ENCODE measurements at places on chromosomes 3 and 15.
A peak's percentile ranks its signal among the peaks of the same experiment; 100 is the strongest.

GRCh38 chr3:20141316-20141715 lies 44.7 kb downstream of the SGO1 start:
- DNase-seq, result no peak

DNA sequence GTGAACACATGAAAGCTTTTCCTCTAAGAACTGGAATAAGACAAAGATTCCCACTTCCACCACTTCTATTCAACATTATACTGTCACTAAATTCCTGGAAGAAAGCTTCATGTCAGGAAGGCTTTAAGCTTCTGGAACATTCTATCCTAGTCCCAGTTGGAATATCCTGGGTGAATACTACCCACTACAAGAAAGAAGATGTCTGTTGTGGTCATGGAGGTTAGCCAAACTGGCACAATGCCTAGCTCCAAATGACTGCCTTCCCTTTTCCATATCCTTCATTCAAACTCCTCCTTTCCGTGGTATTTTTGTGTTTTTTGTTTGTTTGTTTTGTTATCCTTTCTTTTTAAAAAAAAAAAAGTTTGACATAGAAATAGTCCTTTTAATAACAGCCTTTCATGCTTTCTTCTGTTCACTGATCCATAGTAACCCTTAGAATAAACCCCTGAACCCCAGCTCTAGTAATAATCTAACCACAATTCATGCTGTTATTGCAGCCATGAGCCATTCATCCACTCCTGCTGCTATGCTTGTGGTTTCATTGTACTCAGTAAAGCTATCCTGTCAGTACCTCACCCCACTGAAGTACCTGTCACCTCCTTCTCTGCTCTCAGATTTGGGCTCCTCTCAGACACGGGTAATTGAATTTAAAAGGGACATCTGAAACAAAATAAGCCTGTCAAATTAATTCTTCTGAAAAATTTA lies 447.5 kb downstream of the IGSF11 start:
- no peak for DNase-seq

DNA sequence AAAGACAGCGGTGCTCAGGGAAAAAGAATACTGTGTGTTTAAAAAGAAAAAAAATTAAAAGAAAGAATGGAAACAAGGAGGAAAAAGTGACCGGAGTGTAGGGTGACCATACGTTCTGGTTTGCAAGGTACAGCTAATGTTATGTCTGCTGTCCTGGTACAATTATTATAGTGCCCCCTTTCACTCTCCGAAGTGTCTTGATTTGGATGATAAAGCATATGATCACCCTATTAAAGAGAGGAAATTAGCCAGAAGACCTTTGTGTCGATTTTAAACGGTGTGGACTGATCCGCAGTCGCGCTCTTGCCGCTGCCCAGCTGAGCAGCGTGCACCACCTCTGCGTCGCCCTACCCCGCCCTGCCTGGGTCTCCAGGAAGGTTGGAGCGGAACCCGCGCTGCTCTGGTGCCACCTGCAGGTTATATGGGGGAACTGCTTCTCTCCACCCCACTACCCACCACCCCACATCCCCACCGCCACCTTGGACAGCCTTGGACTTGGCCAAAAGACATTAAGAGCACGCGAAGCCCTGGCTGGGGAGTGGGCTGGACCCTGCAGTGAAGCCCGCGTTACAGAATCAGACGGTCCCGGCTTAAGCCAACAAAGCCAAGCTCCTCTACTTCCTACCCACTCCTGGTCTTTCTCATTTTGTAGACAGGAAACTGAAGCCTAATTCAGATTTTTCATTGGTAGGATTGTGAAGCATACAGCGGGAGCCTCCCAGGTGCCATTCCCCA lies 41.2 kb upstream of the UBE2Q2 start:
- DNase-seq, result peak; percentile 69

DNA sequence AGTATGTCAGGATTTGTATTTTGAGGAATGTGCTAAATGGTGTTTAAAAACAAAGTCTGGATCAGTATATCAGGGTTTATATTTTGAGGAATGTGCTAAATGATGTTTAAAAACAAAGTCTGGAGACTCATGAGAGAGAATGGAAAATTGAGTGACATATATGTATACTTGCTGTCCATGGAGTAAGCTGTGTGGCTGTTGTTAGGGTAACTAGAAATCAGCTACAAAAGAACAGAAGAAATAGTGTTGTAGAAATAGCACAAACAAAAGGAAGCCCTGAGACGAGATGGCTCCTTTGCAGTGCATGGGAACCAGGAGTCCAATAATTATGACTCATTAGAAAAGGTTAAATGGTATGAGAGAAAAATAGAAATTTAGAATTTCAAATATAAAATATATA lies 282.7 kb upstream of the MANF start:
- no peak for DNase-seq

GRCh38 chr3:42045708-42046243 lies 45.4 kb upstream of the TRAK1 start:
- no peak for DNase-seq

- DNase-seq, result no peak
Measured at GRCh38 chr15:81863162-81863561, 182.7 kb downstream of the MEX3B start.

DNA sequence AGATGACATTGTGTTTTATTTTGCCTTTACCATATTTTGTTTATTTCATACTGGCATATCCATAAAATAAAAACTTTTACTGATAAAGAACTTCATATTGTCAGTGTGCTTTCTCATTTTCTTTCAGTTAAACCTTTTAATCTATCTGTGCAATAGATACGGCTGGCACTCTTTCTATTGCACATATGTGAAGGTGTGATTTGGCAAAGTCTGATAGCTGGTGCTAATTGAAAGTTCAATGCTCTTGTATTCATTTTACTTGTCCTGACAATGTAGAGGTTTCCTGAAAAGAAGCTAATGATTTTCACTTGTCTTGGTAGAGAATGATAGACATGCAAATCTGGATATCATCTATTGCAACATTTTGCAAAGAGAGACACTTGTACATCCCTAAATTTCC lies 467.0 kb downstream of the NSUN3 start:
- no peak for DNase-seq

GRCh38 chr15:84827246-84827645 lies 10.1 kb downstream of the ALPK3 start:
- DNase-seq, result no peak

DNA sequence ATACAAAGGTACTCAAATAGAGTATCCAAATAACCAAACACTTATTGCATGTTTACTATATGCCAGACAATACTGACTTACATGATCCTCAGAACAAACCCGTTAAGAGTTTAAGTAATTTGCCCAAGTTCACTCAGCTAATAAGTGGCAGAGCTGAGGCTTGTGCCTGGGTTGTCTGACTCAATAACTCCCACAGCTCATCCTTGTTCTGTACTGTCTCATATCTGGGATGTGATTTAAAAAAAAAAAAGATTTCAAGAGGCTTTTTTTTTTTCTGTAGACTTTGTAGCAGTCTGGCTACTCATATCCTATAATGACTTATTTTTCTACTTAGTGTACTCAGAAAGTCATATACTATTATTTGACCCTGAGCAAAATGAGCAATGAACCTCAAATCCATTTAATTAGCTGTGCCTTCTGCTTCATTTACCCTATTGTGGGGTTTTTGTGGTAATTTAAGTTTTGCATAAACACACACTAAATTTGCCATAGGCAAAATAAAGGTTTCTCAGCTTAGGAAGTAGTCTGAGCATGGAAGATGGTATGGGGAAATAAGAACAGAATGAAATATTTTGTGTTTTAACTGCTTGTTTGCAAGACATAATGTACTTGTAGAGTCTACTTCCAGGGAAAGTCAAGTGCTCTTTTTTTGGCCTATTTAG lies 3.1 kb downstream of the NSUN3 start:
- DNase-seq, result no peak

- no peak for DNase-seq
Measured at GRCh38 chr3:24487325-24488262, 7.1 kb downstream of the THRB start.

- DNase-seq, result no peak
Measured at GRCh38 chr3:69422751-69423150, 36.9 kb upstream of the FRMD4B start.

GRCh38 chr3:193665370-193665989 lies 72.5 kb downstream of the OPA1 start:
- DNase-seq, result peak; percentile 19

- no peak for DNase-seq
Measured at GRCh38 chr3:18035641-18036449, 293.4 kb upstream of the TBC1D5 start.

GRCh38 chr3:159265705-159266104 lies 463.9 kb downstream of the MFSD1 start:
- no peak for DNase-seq

- DNase-seq, result no peak
Measured at GRCh38 chr15:38652183-38652794, 87.7 kb upstream of the RASGRP1 start.

DNA sequence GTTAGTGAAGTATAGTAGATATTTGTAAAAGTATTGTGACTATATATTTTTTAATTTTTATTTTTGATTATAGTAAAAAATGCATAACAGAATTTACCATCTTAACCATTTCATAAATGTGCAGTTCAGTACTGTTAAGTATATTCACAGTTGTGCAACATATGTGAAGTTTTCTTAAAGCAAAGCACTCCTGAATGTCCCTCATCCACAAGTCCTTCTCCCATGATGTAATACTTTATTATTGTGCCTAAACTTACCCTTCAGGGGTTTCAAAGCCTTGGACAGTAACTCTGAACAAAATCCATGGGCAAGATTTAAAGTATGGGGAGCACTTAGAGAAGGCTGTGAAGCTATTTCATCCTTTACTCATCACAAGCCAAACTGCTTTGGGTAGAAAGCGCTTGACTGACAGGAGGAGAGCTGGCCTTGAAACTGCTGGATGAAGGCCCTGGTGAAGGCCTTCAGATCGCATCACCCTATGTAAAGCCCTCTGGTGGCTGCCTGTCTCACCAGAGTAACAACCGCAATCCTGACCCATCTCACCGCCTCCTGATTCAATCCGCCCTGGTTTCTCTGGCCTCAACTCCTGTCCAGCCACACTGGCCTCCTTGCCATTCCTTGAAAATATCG lies 28.0 kb downstream of the LSM3 start:
- no peak for DNase-seq

- DNase-seq, result no peak
Measured at GRCh38 chr3:141777957-141778813, 15.0 kb downstream of the GRK7 start.

DNA sequence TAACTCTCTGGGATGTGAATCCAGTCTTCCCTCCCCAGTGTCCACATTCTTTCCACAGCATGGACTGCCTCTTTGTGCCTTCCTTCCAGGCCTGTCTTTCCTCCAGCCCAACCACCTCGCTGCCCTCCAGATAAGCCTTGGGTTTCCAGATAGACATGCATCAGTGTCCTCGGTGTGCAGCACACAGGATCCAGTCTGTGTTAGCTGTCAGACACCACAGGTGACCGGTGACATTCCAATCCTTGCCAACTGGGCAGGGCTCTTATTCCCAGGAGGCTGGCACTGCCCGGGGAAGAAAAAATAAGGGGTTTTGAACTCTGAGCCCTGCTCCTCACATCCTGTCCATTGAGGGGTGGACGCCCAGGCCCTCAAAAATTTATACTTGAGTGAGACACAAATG lies 6.0 kb upstream of the SLC6A1 start:
- no peak for DNase-seq

DNA sequence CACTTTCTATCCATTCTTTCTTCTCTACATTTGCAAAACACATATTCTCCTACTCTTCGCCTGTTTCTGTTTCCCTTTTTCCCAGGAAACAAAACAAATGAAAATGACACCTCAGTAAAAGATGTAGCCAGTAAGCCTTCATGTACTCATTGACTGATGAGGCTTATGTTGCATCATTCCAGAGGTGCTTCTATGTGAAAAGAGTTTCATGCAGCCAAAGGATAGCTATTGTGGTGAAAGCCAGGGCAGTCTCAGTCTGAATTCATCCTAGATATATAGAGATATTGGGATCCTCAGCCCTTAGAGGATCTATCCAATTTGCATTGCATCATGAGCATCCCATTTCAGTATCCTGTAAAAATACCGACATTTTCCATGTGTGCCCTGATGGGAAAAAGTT lies 267.3 kb downstream of the GAP43 start:
- no peak for DNase-seq

GRCh38 chr15:88624156-88624970 lies 3.2 kb downstream of the AEN start:
- no peak for DNase-seq

DNA sequence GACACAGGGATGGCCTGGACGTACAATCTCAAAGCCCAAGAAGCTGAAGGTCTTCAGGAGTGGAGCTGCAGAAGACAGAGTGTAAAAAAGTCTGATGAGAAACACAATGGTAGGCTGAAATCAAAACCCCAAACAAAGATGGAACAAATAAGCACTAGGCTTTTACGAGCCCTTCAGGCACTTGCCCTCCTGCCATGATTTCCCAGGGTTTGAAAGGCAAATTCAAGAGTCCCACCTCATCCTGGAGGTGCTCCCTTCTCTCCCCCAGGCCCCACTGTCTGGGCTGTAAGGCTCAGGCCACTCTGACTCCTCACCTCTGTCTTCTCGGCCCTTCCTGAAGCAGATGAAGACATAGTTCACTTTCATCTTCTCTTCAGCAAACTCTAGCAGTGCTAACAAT lies 86.6 kb downstream of the RBPMS2 start:
- DNase-seq, result no peak

GRCh38 chr3:59782664-59783063 lies 732.8 kb upstream of the CFAP20DC start:
- DNase-seq, result no peak

GRCh38 chr15:88489321-88489720 lies 21.8 kb downstream of the MRPS11 start:
- no peak for DNase-seq

DNA sequence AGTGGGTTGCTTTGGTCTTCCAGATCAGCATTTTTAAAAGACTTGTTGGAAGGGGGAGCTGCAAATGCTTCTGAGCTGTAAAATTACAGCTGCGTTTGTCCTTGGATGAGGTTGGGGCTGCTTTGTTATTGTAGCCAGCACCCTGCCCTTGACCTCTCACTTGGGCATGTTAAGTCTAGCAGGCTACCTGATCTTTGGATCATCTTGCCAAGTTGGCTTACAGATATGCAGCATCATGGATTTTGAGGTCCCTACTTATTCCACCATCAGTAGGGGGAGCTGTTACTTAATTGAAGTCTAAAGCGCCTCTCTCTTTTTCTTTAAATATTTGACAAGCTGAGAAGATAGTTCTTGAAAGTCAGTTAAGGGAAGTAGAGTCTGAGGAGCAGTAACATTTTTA lies 793.0 kb downstream of the MCTP2 start:
- no peak for DNase-seq

GRCh38 chr3:138289701-138290100 lies 40.0 kb downstream of the NME9 start:
- DNase-seq, result no peak

DNA sequence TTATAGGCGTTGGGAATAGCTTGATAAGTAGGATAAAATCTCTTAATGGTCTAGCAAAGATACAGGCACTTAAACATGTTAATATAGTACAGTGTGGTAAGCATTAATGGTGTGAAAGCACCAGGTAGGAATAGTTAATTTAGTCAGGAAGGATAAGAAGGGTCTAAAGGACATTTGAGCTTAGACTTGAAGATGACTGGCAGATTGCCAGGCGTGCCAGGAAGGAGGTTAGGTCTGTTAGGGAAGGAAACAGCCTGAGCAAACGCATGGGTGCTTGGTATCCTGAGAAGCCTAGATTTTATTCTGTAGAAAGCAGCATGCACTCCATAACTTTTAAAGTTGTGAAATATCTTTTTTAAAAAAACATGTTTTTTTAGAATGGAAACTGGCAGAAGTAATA lies 17.7 kb downstream of the SEC62 start:
- no peak for DNase-seq

GRCh38 chr15:65766422-65767263 lies 25.4 kb downstream of the DENND4A start:
- no peak for DNase-seq

- no peak for DNase-seq
Measured at GRCh38 chr3:89946884-89947283, 839.5 kb downstream of the EPHA3 start.

GRCh38 chr15:68186671-68187397 lies 18.3 kb downstream of the CALML4 start:
- no peak for DNase-seq
